ENCODE measurements at places on chromosomes 7 and 10. TPM values are rescaled to one million over a fixed set of nuclear protein-coding genes. Genes with fewer than 3 reads are reported as not detected.

DNA sequence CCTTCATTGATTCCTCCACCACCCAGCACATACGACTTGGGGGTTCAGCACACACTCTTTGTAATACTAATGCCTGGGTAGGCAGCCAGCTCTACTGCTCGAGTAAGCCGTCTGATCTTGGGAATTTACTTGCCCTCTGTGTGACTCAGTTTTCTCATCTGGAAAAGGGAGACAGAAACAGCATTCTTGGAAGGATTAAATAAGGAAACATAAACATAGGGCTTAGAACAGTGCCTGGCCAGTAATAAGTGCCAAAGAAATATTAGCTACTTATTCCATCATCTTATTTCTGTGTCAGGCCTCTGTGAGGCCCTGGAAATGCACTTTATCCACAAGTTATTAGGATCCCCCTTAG lies 130.1 kb downstream of the TNS3 start:
- peak overlapping the region; percentile 83 for H3K27ac ChIP-seq
- no peaks in the 10 kb centered on the region for H3K27me3 ChIP-seq
- H3K36me3 ChIP-seq, result no peaks in the 10 kb centered on the region
- no peak for DNase-seq
- H3K4me3 ChIP-seq, result no peak overlapping the region

DNA sequence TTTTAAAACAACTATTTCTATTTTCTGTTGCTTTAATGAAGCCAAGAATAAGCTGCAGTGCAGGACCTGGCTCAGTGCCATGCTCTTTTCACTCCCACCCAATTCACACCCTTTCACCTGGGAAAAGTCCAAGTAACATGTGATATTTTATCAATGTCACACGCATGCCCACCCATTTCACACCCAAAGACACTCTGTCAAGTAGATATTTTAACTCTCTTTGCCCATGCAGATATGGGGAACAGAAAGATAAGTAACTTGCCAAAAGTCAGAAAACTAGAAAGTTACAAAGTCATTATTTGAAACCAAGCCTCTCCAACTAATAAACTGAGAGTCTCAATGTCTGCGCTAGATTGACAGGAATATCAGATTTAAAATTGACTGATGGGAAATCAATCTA lies 706.7 kb upstream of the PHF14 start:
- no peak overlapping the region for H3K27ac ChIP-seq
- H3K27me3 ChIP-seq, result no peaks in the 10 kb centered on the region
- H3K36me3 ChIP-seq, result no peaks in the 10 kb centered on the region
- H3K4me3 ChIP-seq, result no peak overlapping the region

GRCh38 chr10:58266826-58267712 lies 625 bp downstream of the IPMK start:
- H3K4me3 ChIP-seq, result peak overlapping the region; percentile 90
- no peaks in the 10 kb centered on the region for H3K27me3 ChIP-seq
- peaks cover 6% of the 10 kb centered on the region for H3K4me1 ChIP-seq
- DNase-seq, result peak; percentile 34
- no peaks in the 10 kb centered on the region for H3K36me3 ChIP-seq
- H3K27ac ChIP-seq, result peak overlapping the region; percentile 96

DNA sequence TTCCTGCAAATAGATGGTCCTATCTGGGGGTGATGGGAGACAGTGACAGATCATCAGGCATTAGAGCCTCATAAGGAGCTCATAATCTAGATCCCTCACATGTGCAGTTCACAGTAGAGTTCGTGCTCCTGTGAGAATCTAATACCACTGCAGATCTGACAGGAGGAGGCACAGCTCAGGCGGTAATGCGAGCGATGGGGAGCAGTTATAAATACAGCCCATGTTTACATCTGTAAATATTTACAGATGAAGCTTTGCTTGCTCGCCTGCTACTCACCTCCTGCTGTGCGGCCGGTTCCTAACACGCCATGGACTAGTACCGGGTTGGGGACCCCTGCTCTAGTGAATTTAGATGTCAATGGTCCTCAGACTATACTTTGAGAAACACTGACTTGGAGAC lies 17.0 kb upstream of the CDCA7L start:
- H3K27me3 ChIP-seq, result no peaks in the 10 kb centered on the region
- H3K4me3 ChIP-seq, result no peak overlapping the region
- no peaks in the 10 kb centered on the region for H3K36me3 ChIP-seq
- H3K4me1 ChIP-seq, result no peaks in the 10 kb centered on the region
- no peak for DNase-seq

DNA sequence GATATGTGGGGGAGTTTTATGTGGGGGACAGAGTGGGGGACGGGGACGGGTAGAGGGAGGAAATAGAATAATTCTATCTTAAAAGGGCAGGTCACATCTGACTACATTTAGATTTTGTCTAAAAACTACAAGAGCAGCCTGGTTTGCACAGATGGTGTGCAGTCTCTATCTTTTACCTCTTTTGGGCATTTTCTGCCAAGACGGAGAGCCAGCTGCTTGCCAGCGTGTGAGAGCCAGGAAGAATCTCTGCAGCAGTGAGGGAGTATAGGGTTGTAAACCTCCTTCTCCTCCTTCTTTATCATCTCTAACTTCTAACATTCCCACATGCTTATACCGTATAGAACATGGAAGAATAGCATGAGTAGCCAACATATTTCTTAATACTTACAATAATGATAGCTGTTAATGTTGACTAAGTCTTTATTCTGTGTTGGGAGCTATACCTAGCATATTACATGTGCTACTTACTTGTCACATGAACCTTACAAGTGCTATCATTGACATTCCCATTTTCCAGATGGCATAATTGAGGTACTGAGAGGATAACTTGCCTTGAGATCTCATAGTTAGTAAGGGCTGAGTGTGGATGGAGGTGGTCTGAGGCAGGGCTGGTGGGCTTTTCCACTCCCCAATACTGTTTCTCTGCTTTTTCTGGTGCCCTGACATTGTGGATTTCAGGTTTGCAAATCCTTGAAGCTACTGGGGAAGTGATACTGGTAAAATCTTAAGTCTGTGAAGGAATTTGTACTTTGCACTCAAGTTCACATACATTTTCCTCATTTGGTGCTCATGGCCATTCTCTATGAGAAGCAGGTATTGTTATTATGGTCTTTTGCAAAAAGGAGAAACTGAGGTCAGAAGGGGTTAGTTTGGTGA lies 1.1 kb downstream of the ENTPD1 start:
- peak overlapping the region; percentile 44 for H3K4me3 ChIP-seq
- no peak for DNase-seq
- no peaks in the 10 kb centered on the region for H3K36me3 ChIP-seq
- no peaks in the 10 kb centered on the region for H3K27me3 ChIP-seq
- H3K27ac ChIP-seq, result peak overlapping the region; percentile 74

Gene KCNH2
- total RNA-seq, result 9.1 TPM

DNA sequence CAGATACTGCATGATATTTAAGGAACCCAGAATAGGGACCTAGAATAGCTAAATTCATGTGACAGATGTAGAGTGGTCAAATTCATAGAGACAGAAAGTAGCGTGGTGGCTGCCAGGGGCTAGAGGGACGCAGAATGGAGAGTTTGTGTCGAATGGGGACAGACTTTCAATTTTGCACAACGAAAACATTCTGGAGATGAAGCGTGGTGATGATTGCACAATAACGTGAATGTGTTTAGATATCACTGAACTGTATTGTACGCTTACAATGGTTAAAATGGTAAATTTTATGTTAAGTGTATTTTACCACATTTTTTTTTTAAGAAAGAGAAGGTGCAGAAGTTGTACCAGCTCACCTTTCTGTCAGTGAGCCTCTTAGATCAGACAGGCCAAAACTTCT lies 137.8 kb upstream of the TNS3 start:
- no peak overlapping the region for H3K4me3 ChIP-seq
- H3K36me3 ChIP-seq, result no peaks in the 10 kb centered on the region
- H3K27ac ChIP-seq, result peak overlapping the region; percentile 59
- H3K4me1 ChIP-seq, result no peaks in the 10 kb centered on the region

DNA sequence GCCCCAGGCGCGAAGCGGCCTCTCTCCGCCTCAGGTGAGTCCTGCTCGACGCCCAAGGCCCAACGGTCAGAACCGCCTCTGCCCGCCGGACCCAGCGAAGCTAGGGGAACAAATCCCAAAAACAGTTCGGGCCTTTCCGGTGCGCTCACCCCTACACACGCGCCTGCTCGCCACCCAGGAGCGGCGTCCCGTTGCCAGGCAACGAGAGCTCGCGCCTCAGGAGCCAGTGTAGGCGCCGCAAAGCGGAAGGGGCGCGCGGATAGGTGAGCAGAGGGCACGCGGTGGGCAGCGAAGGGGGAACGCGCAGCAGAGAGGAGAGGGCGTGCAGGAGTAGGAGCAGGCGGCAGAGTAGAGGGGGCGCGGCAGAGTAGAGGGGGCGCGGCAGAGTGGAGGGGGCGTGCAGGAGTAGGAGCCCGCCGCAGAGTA lies at the start of the genes DYDC1 and DYDC2:
DYDC1 (minus strand) TSS at position 193 of the 426 bp plus-strand sequence. CDS start 4,154 bp downstream, outside the sequence.
DYDC2 (plus strand) TSS at position 219 of the 426 bp plus-strand sequence. CDS start 5,663 bp downstream, outside the sequence.
- DNase-seq, result peak; percentile 24
- no peak within 1 kb of the TSS for H3K27ac ChIP-seq
- H3K4me3 ChIP-seq, result peak within 1 kb of the TSS; percentile 19

- no peaks in the 10 kb centered on the region for H3K27me3 ChIP-seq
- peak overlapping the region; percentile 77 for H3K4me3 ChIP-seq
- H3K27ac ChIP-seq, result peak overlapping the region; percentile 96
- H3K4me1 ChIP-seq, result no peaks in the 10 kb centered on the region
- DNase-seq, result no peak
Observed at GRCh38 chr7:20331910-20332813, 1.5 kb downstream of the ITGB8 start.

Gene FRMPD2
- total RNA-seq, result 2.5 TPM

Gene SMO
- total RNA-seq, result 7.4 TPM

- H3K36me3 ChIP-seq, result no peaks in the 10 kb centered on the region
- H3K4me3 ChIP-seq, result no peak overlapping the region
Observed at GRCh38 chr7:100545360-100546128, 6.5 kb downstream of the AGFG2 start.

DNA sequence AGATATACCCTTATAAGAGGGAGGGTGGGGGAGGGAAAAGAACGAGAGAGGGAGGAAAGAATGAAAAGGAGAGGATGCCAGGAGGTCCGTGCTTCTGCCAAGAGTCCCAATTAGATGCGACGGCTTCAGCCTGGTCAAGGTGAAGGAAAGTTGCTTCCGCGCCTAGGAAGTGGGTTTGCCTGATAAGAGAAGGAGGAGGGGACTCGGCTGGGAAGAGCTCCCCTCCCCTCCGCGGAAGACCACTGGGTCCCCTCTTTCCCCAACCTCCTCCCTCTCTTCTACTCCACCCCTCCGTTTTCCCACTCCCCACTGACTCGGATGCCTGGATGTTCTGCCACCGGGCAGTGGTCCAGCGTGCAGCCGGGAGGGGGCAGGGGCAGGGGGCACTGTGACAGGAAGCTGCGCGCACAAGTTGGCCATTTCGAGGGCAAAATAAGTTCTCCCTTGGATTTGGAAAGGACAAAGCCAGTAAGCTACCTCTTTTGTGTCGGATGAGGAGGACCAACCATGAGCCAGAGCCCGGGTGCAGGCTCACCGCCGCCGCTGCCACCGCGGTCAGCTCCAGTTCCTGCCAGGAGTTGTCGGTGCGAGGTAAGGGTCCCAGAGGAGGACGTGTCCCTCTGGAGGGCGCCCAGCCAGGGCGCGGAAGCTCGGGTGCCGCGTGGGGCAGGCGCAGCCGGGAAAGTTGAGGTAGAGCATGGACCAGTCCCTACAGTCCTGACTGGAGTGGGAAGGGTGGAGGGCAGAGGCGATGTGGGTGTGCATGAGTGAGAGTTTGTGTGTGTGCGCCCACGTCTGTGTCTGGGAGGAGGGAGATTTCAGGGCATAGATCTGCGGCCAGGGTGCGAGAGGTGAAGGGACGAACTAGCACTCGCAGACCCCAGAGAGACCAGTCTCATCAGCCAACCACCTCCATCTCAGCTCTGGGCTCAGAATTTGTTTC lies 844 bp downstream of the GRM3 start:
- H3K4me3 ChIP-seq, result no peak overlapping the region
- H3K4me1 ChIP-seq, result no peaks in the 10 kb centered on the region
- no peak overlapping the region for H3K27ac ChIP-seq
- no peak for DNase-seq

DNA sequence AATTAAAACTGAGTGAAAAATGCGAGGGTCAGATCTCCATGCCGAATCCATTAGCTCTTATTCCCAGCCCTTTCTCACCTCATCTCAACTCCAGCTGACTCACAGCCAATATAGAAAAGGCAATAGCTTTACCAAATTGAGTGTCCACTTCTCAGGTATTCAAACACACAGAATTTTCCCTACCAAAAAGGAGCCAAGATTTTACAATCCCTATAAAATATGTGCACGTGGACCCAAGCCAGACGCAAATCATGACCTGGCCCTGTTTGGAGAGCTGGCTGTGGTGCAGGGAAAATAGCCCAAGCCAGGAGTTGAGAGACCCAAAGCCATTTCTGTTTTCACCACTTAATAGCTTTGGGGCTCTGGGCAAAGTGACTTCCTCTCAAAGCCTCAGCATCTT lies 379.7 kb upstream of the AUTS2 start:
- no peaks in the 10 kb centered on the region for H3K4me1 ChIP-seq
- DNase-seq, result peak; percentile 17
- H3K27me3 ChIP-seq, result no peaks in the 10 kb centered on the region
- H3K4me3 ChIP-seq, result no peak overlapping the region
- no peaks in the 10 kb centered on the region for H3K36me3 ChIP-seq

Gene CTTNBP2
- total RNA-seq, result 16.4 TPM

GRCh38 chr7:55245271-55245723 lies 119.8 kb upstream of the LANCL2 start:
- no peak overlapping the region for H3K4me3 ChIP-seq
- no peaks in the 10 kb centered on the region for H3K27me3 ChIP-seq
- no peaks in the 10 kb centered on the region for H3K4me1 ChIP-seq
- no peak overlapping the region for H3K27ac ChIP-seq

DNA sequence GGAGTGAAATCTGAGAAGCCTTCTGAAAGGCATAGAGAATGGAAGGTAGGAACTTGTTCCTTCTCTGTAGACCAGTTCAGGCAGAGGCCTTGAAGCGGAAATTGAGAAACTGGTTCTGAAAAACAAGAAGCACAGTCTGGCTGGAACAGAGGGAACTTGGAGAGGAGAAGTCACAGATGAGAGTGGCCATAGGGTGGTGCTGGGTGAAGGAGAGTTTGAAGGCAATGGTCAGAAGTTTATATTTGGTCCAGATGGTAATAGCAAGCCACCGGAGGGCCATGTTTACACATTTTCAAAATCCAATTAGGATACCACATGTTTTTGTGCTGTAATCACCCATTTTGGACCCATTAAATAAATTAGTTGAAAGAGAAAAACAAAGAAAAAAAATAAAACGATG lies 692.5 kb downstream of the INHBA start:
- H3K36me3 ChIP-seq, result no peaks in the 10 kb centered on the region
- H3K4me3 ChIP-seq, result no peak overlapping the region
- no peak for DNase-seq
- H3K27me3 ChIP-seq, result no peaks in the 10 kb centered on the region
